ENCODE measurements at places on chromosomes 5 and 9.

GRCh38 chr9:19379697-19380046, 364 bp downstream of the RPS6 start:
- peak; percentile 34 for DNase-seq

DNA sequence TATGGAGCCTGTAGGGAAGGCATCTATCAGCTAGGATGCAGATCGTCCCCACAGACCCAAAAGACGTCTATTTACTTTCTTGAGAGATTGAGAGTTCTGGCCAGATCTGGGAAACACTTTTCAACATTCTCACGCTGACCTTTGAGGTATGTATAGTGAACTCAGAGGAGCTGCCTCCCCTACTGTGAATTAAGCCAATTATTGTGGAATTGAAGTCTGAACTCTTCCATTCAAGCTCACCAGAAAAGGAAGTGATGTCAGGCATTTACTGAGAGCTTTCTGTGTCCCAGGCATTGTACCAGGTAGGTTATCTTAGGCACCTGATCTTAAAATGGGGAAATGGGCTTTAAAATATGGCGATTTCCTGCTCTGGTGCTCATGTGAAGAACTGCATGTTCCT, 136.5 kb downstream of the SV2C start:
- no peak for DNase-seq

DNA sequence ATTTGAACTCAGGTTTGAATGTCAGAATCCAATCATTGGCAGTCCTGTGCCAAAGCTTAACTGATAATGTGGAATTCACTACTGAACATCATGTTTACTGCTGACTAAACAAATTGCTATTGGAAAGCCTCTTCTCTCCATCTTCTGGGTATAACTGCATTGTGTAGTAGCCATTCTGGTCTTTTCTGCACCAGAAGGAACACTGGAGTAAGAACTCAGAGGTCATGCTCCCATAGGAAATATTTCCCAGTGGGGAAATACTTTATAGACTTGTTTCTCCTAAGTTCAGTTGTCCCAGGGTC, 25.9 kb downstream of the SLC1A3 start:
- DNase-seq: no peak

- DNase-seq: no peak
Measured at GRCh38 chr5:77620405-77620804, 18.1 kb downstream of the OTP start.

DNA sequence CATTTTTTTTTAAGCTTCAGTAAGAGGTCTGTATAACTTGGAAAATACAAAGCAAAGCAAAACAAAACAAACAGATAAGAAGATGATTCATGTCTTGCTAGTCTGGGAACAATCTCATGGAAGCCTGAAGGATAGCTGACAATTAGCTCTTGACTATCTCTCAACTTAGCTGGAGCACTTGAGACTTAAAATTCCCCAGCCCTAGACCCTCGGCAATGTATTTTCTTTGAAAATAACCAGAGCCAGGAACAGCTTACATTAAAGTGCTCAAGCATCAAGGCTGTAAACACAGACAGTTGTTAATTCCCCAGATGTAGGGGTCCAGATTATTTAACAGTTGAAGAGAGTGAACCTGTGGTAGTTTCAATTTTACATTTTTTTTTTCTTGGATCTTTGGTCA, 82.9 kb downstream of the TMEM252 start:
- DNase-seq: no peak

- DNase-seq: no peak
Measured at GRCh38 chr5:62620761-62621160, 42.1 kb downstream of the LRRC70 start.

- no peak for DNase-seq
Measured at GRCh38 chr5:15799612-15800011, 299.6 kb downstream of the FBXL7 start.

DNA sequence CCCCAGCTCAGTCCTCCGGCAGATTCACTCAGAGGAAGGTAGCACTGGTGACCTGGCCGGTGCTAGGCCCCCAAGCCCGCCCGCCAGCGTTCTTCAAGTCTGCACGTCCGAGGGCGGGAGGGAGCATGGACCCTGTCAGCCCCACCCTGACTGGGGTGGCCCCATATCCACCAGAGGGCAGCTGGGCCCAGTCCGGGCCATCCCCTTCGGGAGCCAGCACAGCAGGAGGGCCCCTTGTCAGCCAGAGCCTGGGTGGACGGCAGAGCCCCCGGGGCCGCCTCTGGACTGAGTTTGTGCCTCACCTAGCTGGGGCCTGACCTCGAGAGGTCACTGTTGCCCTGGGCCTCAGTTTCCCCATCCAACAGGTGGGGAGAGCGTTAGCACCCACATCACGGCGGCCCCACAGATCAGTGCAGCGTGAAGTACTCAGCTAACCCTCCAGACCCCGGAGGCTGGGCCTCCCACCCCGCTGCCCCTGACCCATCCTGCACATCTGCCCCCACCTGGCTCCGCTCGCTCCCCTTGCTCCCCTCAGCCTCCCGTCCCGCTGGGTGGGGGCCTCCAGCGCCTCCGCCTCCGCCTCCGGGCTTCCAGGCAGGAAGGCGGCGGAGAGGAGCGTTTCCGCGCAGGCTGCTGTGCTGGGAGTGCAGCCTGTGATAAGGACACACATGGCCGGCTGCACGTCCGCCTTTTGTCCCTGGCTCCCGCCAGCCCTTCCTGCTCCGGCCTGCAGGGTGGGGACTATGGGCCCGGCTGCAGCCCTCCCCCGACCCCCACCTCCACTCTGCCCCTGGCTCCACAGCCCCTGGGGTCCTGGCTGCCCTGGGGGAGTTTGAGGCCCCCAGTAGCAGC, 16.6 kb upstream of the EGFL7 start:
- no peak for DNase-seq

GRCh38 chr5:84794486-84795035, 409.9 kb upstream of the EDIL3 start:
- DNase-seq: no peak

GRCh38 chr5:127875235-127876021, 172.2 kb downstream of the CCDC192 start:
- DNase-seq: peak; percentile 71
